ENCODE measurements at places on chromosomes 16 and 17. TPM values are rescaled to one million over a fixed set of nuclear protein-coding genes. Genes with fewer than 3 reads are reported as not detected.

DNA sequence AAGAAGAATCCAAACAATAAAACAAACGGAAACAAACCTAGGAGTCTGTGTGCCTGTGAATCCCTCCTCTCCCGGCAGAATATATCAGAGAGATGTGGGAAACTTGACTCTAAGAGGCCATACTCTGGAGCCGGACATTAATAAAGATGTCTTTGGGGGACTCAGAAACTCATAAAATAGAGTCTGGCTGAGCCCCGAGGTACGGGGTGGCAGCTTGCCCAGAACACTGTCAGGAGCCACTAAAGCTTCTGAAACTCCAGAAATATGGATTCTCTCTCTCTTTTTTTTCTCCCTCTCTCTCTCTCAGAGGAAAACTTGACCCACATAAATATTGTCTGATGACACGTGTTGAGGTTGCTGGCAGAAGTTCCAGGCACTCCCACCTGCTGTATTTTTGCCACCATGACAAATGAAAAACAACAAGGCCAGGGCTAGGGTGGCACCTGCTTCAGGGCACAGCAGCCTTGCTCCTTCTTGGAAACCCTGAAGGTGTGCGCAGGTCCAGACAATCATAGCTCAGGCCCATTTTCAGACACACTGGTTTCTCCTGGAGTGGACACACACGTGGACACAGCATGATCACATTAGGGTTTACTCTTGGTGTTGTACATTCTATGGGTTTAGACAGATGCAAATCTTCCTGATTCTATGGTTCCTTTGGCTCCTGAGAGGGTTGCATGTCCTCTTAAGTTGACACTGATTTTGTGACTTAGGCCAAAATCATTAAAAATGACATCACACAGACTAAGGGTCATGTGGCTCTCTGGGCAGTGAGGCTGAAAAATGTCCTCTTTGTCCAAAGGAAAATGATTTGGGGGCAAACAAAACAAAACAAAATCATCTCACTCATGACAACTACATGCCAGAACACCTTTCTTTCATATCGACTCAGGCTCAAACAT lies 282.6 kb upstream of the IRX3 start:
- DNase-seq = no peak

DNA sequence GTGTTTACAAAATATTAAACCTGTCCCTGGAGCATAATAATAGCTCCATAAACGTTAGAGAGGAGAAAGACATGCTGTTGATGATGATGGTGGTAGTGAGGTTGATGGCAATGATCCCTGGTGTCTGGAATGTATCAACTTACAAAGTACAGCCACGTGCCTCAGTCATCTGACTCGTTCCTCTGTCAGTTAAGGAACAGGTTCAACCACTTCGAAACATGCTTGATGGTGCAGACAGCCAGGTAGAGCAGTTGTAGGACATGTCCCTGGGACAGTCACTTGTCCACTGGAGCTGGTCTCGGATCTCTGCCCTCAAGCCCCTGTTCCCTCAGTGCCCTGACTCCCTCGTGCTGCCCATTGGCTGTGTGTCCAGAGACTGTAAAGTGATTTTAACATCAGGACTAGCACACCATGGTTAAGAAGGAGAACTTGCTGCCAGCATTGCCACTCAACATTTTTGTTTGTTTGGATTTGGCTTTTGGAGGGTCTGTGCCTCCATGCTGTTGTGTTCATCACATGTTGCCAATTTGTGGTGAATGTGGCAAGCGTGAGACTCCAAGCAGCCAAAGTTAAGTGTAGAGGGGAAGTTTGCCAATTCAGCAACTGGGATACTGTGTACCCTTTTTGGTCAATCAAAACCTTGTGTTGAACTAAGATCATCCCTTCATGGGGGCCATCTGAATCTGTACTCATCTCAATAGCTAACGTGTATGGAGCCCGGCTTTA lies 16.3 kb upstream of the SALL1 start:
- DNase-seq = no peak

DNA sequence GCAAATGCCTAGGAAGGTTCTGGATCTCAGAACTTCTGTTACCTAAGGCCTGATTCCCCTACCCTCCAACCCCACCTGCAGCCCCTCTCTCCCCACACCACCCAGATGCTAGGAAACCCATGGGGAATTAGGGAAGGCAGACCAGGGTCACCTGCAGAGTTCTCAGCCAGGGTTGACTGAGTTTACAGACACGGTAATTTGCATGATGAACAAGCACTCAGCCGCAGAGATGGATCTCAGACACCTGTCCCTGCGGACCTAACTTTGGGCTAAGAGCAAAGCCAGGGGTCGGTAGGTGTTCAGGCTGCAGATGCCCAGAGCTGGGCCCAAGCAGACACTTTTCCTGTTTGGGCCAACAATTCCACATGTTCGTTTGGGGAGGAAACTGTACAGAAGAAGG lies 2.9 kb downstream of the ABI3 start:
- no peak for DNase-seq

The KRTAP9-4 gene
- polyA plus RNA-seq = not detected

The CYBA gene
- 101 TPM for polyA plus RNA-seq

The PDPK1 gene
- 47.5 TPM for polyA plus RNA-seq

Measured in left renal pelvis (tissue), 4 donors.